Activated naive CD4-positive, alpha-beta T cell (primary cell): ENCODE measurements at places on chromosomes 7 and 10.

- DNase-seq = no peak
These were observed 64.1 kb downstream of the DOCK1 start for GRCh38 chr10:126969310-126969709.

DNA sequence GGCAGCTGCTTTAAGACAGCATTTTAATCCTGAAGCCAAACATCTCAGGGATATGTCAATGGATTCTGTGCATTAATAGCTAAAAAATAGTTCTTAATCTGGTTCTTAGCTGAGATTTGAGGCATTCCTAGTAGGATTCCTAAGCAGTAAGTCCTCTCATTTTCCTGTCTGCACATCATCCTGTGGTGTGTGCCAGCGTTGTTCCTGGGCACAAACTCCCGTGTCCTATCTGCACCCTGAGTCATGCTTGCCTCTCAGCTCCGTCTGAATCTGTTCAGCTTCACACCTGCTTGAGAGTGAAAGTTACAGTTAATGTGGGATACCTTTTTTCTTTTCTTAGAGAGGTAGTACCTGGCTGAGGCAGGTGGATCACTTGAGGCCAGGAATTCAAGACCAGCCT is 19.5 kb downstream of the BAG3 start:
- no peak for DNase-seq

GRCh38 chr7:44217852-44218402 is 17.1 kb downstream of the YKT6 start:
- DNase-seq = no peak

DNA sequence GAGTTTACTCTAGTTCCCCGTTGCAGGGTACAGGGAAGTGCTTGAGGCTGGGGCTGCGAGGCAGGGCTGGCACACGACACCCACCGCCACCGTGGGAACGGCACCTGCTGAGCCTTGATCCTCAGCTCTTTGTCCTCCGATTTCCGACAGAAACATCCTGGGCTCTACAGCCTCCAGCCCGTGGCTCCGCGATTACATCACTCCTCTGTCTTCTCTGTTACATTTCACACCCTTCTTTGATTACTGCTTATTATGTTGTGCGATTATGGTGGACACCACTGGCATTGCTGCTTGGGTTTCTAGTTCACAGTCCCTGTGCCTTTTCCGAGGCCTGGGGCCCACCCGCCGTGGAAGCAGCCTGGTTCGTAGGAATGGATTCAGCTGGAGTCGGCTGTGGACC is 26.9 kb downstream of the FKBP6 start:
- no peak for DNase-seq

DNA sequence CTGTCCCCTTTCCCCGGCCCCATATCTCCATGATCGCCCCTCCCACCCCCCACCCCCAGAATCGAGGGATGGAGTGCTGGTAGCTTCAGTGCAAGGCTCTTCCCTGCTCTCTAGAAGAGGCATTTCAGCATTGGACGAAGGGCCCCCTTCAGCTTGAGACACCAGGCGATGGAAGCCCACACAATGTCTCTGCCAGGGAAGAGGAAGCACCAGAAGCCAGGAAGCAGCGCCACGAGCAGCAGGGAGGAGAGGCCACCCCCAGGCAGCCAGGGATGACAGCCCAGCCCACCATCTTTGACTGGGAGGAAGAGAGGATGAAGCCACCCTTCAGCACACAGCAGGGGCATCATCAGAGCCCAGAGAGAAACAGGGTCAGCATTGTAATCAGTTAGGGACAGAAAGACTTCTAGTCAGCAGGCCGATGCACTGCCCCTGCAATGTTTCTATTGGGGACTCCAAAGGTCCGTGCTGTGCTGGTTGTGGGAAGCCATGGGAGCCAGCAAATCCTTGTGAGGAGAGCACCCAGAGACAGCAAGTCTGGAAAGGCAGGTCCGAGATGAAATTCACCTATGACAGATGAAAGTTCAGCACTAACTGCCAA is 15.7 kb downstream of the TMEM72 start:
- no peak for DNase-seq

- DNase-seq = no peak
These were observed 284.5 kb upstream of the KLF6 start for GRCh38 chr10:4069491-4069890.

- DNase-seq = peak; percentile 46
These were observed 73.4 kb upstream of the KCNMA1 start for GRCh38 chr10:77710759-77711682.

DNA sequence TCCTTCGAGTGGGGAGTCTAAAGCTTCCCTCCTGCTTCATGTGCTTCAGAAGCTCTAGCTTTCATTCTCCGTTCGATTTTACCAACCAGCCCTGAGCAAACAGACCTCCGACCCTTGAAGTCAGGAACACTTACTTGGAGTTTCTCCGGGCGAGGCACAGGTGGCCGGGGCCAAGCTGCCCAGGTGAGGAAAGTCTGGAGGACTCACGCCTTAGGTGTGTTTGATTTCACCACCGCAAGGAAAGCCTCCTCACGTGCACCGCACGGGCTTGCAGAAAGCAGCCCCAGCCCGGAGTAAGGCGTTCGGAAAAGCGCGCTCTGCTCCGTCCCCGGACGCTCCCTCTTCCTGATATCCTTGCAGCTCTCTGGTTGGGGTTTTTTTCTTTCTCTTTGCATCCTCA is 30.1 kb upstream of the CNPY1 start:
- DNase-seq = no peak

GRCh38 chr7:10874666-10875065 is 99.0 kb upstream of the PHF14 start:
- no peak for DNase-seq

DNA sequence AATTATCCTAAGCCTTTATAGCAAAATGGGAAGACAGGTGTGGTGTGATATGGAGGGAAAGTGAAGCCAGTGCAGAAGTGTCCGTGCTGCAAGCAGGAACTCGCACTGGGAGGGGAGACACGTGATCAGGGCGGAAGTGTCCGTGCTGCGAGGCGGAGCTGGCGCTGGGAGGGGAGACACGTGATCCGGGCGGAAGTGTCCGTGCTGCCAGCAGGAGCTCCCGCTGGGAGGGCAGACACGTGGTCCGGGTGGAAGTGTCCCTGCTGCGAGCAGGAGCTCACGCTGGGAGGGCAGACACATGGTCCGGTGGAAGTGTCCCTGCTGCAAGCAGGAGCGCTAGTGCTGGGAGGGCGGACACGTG is 40.5 kb upstream of the PRKAR1B start:
- no peak for DNase-seq

GRCh38 chr10:25294032-25294926 is 119.5 kb downstream of the GPR158 start:
- DNase-seq = no peak

DNA sequence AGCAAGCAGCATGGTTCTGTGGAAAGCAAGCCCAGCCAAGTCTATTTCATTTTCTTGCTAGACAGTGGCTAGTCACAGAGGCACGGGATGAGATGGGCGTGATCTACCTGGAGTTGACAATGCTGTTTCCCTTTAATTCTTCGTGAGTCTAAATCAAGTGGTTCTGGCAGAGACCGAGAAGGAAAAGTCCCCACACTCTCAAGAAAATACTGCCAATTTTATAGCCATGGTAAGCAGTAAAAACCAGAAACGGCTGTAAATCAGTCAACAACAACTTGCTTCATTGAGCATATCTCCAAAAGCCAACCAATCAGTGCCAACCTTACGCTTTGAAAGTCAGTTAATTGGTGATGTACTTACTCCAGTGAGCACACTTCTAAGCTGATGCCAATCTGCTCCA is 223.4 kb downstream of the SEC23IP start:
- DNase-seq = no peak

GRCh38 chr7:148436571-148436970 is 154.0 kb upstream of the C7orf33 start:
- DNase-seq = no peak

- no peak for DNase-seq
These were observed 130.2 kb downstream of the EGFR start for GRCh38 chr7:55149001-55149400.

GRCh38 chr10:89171996-89172395 is 35.1 kb downstream of the CH25H start:
- DNase-seq = no peak

- no peak for DNase-seq
These were observed 15.6 kb upstream of the CLDN12 start for GRCh38 chr7:90387470-90388240.

DNA sequence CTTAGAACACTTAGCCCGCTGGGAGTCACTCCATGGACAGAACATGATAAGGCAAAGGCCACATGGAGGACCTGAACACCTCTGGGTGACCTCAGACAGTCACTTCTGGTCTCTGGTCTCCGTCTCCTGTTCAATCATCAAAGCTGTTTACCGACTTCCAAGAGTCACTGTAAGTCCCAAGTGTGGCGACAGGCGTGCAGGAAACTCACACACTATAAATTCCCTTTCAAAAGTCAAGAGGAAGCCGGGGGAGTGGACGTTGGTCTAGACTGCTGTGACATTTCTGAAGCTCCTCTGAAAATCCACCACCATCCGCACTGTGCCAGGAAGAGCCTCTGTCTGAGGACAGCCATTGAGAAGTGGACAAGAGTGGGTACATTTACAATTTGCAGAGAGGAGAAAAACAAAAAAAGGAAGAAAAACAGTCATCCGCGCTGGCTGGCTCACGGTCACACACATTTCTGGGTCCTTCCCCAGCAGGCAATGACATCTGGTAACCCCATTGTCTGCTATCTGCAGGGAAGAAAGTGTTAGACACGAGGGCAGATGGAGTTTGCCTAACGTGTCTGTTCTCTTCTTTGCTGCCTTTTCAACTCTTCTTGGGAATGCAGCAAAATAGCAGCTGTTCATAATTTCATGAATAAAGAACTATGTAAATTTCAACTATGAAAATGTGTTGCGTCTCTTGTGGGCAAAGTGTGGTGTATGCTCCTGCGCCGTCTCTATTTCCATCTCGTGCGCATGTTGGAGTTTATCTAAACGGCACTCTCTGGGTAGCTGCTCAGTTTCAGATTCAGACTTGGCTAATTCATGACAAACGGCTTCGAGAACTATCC is 32.9 kb upstream of the CUX1 start:
- no peak for DNase-seq

DNA sequence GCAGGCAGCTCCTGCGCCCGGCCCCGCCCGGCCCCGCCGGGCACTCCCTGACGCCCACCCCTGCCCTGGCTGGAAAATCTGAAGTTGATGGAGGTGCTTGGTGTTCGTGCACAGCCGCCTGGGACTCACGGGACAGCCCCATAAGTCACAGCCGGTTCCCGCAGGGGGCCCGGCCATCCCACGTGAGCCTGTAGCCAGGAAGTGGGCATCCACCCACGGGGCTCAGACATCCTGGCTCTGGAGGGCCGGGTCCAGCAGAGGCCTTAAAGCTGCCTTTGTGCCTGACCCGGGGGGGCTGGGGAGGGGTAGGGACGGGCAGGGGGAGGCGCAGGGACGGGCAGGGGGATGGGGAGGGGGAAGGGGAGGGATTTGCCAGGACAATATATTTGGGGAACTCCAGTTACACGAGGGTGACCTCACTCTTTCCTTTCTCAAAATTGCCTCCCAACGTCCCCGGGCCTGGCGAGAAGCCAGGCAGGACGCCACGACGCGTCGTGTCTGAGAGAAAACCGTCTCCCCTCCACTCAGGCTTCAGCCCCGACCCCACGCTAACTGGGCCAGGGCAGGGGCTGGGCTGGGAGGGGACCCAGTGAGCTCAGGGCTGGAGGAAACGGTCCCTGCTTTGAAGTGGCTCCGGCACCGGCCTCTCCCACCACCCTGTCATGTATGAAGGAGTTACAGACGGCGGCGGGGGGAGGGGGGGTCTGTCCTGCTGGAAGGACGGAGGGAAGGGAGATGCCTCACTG is 82.1 kb upstream of the PDGFA start:
- peak; percentile 66 for DNase-seq

DNA sequence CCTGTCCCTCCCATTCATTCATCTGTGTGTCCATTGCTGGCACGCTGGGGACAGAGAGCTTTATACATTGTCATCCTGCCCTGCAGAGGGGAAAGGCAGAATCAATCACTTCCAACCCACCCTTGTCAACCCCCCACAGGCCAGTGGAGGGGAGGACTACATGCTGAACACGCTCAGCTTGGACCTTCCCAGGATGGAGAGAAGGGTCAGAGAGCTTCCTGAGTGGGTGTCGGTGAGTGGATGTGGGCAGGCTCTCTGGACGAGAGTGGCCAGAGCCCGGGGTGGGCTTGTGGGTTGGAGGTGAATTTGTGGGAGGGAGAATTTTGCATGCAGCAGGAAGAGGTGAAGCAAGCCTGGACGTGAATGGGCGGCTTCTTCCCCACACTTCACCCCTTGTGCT is 93.9 kb downstream of the DNAJB6 start:
- no peak for DNase-seq

DNA sequence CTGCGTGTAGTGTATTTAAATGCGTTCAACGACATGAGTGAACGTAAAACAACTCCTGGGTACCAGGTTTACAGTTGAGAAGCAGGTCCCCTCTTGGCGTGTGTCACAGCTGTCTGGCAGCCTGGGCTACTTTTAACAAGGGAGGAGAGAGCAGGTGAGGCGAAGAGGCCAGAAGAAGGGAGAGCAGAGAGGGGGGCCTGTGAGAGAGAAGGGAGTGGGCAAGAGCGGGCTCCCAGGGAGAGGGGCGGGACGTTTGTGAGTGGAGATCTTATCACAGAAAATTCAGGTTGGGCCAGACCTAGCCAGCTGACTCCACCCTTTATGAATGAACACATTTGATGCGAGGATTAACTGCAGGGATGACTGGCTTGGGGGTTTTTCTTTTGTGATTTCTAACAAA is 154.0 kb downstream of the CAMK1D start:
- no peak for DNase-seq

DNA sequence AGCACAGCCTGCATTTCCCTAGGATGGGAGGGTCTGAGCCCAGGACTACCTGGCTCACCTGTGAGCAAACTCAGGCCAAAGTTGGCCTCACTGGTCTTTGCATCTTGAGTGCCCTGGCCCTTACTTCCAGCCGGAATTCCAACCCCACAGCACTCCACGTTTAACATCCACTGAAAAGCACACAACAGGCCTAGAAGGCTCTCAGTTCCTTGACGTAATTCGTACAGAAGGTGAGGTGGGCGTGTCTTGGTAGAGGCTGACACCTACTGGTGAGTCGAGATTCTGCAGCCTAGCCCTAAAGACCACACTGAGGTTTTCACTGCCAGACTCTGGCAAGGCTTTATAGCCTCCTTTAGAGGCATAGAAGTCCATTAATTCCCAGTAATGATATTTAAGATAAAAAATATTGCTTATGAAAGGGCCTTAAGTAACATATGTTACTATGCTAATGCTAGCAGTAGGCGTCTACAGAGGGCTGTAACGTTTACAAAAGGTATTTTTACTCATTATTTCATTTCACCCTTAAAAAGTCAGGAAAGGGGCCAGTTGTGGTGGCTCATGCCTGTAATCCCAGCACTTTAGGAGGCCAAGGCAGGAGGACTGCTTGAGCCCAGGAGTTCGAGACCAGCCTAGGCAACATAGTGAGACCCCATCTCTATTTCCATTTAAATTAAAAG is 95.8 kb downstream of the HIP1 start:
- peak; percentile 49 for DNase-seq

GRCh38 chr7:158802535-158803366 is 26.6 kb downstream of the ESYT2 start:
- no peak for DNase-seq
